ENCODE measurements at places on chromosomes 11 and 22.

DNA sequence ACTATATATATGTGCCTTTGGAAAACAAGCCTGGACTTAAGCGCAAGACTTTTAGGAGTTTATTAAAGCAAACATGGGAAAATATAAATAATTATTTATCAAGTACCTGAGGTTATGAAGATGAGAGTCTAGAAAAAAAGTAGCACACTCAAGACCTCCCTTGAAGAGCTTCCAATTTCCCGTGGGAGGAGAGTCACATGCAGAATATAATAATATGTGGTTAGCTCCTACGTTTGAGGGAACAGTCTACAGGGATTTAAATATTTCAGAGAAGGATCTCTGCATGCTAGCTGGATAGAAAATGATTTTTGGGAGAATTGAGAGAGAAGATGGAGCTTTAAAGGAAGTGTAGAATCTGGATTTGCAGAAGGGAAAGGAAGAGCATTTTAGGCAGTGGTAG lies 183.8 kb downstream of the SWAP70 start:
- no peak for DNase-seq

DNA sequence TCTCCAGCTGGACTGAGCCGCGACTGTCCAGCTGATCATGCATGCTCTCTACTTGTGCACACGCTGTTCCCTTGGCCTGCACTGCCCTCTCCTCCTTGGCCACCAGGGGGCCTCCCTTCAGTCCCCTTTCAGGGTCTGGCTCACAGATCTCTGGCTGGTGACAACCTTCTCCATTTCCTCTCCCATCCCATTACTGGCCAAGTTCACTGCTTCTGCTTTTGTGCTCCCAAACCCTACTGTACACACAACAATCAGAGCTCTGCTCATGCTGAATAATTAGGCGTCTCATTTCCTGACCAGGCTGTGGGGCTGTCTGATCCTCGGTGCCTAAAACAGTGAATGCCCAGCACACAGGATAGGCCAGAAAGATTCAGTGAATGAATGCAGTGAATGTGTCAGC lies 224.0 kb upstream of the NARS2 start:
- peak; percentile 44 for DNase-seq

- DNase-seq, result no peak
Observed at GRCh38 chr22:48369789-48370507, 1457.7 kb downstream of the BRD1 start.

- DNase-seq, result no peak
Observed at GRCh38 chr11:1871531-1871930, 18.6 kb downstream of the LSP1 start.

DNA sequence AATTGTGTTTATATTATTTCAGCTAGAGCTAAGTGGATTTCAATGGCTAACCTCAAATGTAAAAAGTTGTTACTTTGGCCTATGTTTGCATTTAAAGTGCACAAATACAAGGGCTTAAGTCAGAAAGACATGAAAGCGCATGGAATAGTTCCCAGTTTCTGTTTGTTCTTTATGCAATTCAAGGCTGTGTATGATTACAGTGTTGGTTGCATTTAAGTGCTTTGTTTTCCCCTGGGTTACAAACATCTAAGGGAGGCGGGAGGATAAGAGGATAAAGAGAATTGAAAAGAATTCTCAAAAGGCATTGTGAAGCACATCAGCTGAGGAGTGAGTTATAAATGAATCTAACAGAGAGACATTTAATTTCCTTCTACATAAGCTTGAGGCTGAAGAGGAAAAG lies 453.4 kb downstream of the NTM start:
- DNase-seq, result no peak

- peak; percentile 6 for DNase-seq
Observed at GRCh38 chr11:45097721-45098493, 48.5 kb upstream of the PRDM11 start.

- no peak for DNase-seq
Observed at GRCh38 chr11:7367803-7368202, 116.1 kb downstream of the SYT9 start.

DNA sequence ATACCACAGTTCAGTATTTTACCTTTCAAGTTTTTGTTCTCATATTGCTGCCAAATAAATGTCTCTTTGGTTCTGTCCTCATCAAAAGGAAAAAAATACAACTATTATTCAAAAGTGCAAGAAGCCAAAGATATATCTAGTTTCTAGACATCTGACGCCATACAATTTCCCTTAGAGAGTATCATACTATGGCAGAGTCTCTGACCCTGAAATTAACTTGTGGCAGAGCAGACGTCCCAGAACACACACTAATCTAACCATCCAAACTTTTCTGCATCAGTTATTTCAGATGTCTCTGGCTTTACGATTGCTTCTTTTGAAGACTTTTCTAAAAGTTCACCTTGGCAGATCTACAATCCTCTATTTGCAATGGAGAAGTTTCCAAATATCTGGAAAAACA lies 2.7 kb downstream of the OR51T1 start:
- no peak for DNase-seq

- no peak for DNase-seq
Observed at GRCh38 chr11:74025467-74026166, 16.7 kb upstream of the UCP3 start.

- DNase-seq, result no peak
Observed at GRCh38 chr11:123438131-123438627, 8.1 kb downstream of the GRAMD1B start.

GRCh38 chr11:69494851-69495250 lies 13.4 kb downstream of the LINC01488 start:
- no peak for DNase-seq

DNA sequence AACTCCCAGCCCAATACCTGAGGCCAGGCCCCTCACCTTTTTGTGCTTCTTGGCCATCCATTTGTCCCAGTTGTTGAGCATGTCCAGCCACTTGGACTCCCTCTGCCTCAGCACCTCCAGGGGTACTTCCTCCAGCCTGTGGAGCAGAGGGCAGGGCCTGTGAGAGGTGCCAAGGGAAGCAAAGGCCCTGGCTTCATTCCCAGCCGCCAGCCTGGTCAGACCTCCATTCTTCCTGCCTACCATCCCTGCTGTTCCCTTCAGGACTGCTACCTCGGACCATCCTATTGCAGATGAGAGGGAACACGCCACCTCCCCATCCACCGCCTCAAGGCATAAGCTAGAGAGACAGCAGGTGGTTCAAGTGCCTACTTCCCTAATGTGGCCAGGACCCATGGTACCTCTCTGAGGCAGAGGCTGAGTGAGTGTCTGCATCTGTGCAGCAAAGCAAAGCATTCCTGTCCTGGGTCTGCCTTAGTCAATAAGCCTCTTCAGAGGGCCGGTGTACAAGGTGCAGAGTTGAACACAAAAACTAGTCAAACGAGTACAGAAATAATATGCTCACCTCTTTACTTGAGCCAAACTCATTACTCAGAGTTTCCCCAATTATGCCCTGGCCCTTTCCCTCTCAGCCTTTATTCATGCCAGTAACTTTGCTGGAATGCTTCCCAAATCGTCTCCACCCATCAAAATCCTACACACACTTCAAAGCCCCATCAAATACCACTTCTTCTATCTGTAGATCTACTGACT lies 15.4 kb upstream of the CASTOR1 start:
- peak; percentile 26 for DNase-seq

GRCh38 chr11:60889869-60890311 lies 16.5 kb downstream of the PRPF19 start:
- DNase-seq, result no peak

GRCh38 chr11:70849031-70849430 lies 403.3 kb downstream of the SHANK2 start:
- no peak for DNase-seq

DNA sequence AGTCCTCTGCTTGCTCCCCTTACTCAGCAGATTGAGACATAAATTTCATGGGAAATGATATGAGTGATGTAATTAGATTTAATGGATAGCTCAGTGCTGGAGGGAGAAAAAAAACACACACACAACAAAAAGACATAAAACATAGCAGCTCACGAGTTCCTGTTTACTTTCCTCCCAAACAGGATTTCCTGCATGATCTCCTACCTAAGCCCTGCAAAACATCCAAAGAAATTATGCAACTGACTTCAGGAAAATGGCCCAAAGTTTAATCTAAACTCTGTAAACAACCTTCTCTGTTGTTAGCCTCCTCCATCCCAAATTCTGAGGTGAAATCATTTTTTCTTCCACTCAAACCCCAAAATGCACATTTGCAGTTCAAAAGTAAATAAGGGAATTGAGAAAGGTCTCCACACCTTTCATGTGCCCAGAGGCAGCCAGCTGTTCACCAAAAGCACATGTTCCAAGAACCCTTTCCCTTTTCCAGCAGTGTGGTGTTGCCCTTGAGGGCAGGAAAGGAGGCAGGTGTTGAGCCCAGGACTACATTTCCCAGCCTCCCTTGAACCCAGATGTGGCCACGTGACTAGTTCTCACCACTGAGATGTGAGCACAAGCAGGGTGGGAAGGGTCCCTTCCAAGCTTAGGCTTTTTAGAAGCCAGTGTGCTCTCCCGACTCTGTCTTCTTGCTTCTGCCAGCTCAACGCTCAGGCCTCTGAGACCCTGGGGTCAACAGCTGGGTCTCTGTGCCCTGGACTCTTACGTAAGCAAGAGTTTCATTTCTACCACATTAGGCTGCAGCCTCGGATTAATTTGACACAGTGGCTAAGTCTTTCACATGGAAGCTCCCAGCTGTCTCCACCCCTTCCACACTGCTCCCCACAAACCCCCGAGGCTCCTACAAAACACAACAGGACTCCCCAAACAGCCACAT lies 301.2 kb downstream of the CTTN start:
- DNase-seq, result no peak

GRCh38 chr22:25451480-25452114 lies 112.9 kb upstream of the GRK3 start:
- no peak for DNase-seq

DNA sequence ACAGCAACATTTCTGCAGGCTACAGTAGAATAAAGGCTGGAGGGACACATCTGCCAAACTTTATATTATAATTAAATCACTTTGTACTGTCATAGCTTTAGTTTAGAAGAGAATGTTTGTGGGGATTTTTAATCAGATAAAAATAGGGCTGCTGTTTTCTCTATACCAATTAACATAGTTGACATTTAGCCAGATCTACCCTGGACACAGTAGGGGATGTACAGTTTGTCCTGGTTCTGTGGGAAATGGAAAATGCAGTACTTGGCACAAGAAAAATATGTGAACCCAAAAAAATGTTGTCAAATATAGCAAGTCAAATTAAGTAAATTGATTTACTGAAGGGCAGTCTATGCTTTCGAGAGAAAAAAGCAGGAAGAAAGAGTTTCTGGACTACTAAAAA lies 20.8 kb upstream of the PICALM start:
- no peak for DNase-seq

DNA sequence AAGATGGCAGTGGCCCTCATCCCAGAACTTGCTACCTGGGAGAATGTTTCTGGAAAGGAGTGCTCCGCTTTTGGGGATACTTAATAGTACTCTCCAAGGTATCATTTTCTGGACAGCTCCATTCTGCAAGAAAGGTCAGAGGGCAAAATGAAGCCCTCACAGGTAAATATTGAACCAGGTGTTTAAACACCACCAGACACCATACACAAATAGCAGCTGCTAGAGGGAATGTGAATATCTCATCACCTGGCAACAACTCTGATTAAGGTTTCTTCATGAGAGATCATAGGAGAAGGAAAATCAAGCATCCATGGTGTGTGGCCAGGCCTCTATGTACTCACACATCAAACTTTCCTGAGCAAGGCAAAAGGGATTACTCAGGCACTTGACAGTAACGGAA lies 226.1 kb upstream of the FAT3 start:
- no peak for DNase-seq

GRCh38 chr22:41935015-41935351 lies 8.4 kb upstream of the TNFRSF13C start:
- DNase-seq, result no peak

GRCh38 chr11:17413414-17414316 lies 25.2 kb upstream of the KCNJ11 start:
- no peak for DNase-seq

- peak; percentile 66 for DNase-seq
Observed at GRCh38 chr22:21014202-21014725, 701 bp upstream of the P2RX6 start.

DNA sequence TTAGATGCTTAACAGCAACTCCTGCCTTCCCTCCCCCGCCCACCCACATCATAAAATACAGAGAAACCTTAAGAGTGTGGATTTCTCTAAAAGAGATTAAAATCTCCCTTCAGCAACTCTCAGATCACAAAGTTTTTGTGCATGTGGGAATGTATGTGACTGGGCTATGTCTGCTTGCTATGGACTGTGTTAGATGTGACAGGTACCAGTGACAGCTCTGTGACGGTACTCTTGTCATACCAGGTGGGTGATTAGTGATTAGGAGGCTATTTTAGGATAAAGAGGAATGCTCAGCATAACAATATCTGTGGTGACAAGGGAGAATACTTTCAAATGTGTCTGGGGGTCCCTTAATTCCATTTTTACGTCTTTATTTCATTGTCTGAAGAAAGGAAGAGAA lies 60.2 kb downstream of the SYT9 start:
- DNase-seq, result no peak

DNA sequence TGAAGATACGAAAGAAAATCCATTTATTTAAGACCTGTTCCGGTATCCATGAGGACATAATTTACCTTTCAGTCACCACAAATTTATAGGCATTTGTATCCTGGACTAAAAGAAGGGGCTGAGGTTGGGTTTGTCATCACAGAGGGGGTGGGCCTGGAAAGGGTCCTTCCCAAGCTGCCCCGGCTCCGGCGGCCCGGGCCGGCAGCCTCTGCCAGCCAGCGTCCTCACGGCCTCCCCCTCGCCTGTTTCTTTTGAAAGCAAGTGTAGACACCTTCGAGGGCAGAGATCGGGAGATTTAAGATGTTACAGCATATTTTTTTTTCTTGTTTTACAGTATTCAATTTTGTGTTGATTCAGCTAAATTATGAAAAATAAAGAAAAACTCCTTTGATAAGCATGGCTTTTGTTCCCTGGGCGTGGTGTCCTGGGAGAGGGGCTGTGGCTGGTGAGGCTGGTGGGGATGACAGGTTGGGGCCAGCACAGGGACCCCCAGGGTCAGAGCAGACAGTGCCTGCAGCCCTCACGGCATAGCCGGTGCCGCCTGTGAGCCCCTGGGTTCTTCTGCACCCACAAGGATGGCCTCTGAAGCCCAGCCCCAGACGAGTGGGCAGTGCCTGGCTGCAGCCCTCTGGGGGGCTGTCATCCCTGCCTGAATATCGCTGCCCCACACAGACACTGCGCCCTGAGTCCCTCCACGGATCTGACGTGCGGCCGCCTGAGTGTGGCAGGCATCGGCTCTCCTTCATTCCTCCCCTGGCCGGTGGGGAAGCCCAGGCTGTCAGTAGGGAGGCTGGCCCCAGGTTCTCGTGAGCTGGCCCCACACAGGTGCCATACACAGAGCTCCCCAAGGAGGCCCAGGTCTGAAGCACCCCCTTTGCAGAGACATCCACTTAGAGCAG lies 1075.9 kb downstream of the BRD1 start:
- no peak for DNase-seq

- no peak for DNase-seq
Observed at GRCh38 chr22:44667829-44668189, 34.2 kb upstream of the PRR5 start.

Data from LoVo (cell line).